ENCODE measurements at places on chromosomes 6 and 20.

DNA sequence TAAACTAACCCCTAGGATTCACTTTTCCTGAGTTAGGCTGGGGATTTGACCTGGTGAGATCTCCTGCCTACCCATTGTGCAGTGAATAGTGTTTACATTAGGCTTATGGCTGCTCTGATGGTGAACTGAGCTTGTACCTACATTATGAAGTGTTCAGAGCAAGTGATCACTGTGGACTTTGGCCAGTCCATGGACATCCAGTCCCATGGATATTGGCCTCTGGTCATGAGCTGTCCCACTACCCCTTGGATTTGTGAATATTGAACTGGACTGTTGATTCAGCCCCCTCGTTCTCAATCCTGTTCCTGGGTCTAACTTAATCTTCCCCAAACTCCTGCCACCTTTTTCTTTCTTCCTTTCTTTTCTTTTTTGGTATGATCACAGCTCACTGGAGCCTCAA, 13.8 kb downstream of the ASIP start:
- DNase-seq: no peak

GRCh38 chr6:119760046-119760445, 410.5 kb upstream of the MAN1A1 start:
- DNase-seq: no peak

DNA sequence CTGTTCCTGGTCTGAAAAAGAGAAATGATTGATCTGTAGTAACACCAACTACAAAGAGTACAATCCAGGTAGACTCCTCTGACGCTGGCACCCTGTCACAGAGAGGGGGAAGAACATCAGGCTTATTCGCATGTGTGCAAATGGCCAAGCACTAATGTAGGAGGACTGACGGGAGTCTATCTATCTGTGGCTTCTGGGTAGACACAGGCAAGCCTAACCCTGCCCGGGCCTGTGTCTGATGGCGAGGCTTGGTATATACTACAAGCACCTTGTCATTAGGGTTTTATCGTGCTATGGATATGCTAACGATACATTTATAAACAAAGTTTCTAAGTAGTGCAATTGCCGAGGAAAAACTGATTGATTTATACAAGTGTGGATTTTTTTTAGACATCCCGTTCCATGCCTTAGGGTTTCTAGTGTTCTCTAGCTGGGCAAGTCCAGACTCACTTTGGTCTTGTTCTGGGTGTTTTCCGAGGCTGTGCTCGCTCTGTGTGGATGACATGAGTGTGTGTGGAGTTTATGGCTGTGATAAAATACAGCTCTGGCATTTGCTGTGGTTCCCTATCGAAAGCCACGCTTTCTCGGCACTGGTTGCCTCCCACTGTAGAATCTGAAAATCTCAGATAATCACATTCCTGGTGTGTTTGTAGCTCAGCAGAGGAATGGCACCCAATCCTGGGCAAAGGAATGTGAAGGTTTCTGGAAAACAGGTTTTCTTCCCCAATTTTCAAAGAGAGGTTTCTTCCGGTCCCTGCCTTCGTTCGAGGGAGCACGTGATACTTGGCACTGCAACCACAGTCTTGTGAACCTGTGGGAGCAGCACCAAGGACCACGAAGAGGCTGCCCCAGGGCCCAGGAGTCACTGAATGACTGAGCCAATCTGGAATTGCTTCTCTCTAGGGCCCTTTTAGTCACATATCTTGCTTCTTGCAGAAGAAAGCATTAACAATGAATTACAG, 67.5 kb upstream of the EDN1 start:
- no peak for DNase-seq

GRCh38 chr6:121917834-121918559, 481.5 kb upstream of the HSF2 start:
- DNase-seq: no peak

GRCh38 chr6:86017236-86017635, 374.6 kb upstream of the SYNCRIP start:
- no peak for DNase-seq

- DNase-seq: peak; percentile 22
Measured at GRCh38 chr6:43673444-43674084, 14.0 kb downstream of the MRPS18A start.

GRCh38 chr6:28768187-28768913, 155.4 kb downstream of the TRIM27 start:
- no peak for DNase-seq

DNA sequence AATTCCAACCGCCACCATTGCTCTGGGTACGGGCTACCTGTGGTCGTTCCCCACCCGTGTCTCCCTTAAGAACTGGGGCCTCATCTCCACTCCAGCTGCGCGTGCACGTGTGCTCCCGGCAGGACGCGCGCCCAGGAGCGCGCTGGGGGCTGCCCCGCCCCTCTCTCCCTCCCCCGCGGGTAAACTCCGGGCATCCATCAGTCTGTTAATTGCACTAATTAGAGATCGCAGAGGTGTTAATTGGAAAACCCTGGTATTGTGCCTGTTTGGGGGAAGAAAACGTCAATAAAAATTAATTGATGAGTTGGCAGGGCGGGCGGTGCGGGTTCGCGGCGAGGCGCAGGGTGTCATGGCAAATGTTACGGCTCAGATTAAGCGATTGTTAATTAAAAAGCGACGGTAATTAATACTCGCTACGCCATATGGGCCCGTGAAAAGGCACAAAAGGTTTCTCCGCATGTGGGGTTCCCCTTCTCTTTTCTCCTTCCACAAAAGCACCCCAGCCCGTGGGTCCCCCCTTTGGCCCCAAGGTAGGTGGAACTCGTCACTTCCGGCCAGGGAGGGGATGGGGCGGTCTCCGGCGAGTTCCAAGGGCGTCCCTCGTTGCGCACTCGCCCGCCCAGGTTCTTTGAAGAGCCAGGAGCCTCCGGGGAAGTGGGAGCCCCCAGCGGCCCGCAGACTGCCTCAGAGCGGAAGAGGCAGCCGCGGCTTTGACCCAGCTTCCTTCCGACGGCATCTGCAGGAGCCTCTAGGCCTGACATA, 14.4 kb downstream of the FOXP4 start:
- DNase-seq: no peak

DNA sequence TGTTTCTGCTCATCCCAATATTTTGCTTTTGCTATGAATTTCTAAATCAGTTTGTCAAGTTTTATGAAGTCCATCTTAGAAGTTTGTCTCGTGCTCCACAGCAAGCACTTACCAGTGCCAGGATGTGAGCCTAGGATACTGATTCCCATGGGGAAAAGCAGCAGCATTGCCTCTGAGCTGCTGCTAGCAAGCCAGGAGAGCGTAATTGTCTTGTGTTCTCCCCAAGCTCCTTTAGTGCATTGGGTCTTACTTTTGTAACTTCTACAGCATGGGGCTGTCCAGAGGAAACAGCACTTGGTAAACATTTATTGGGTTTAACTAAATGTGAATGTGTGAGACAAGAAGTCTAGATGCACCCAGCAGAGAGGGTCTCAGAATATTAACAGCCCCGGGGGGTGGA, 76.1 kb downstream of the RNF182 start:
- DNase-seq: no peak

DNA sequence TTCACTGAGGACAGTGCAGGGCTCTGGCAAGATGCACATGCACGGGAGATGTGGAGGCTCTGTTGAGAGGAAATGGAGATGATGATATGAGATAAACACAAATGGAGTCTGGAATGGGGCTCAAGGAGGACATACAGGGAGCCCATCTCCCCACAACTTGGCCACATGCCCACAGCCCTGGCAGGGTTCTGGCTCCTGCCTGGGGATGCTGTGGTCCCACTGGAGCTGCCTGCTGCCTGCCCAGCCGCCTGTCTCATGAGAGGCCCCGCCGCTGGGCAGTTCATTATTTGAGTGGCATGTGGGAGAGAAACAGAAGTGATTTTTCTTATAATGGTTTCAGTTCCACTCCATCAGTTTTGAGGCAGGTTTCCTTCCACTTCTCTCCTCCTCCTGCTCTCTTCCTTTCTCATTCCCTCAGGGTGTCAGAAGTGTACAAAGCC, 133.6 kb upstream of the TRAF3IP2 start:
- no peak for DNase-seq

GRCh38 chr20:12833861-12834260, 174.9 kb upstream of the SPTLC3 start:
- no peak for DNase-seq

DNA sequence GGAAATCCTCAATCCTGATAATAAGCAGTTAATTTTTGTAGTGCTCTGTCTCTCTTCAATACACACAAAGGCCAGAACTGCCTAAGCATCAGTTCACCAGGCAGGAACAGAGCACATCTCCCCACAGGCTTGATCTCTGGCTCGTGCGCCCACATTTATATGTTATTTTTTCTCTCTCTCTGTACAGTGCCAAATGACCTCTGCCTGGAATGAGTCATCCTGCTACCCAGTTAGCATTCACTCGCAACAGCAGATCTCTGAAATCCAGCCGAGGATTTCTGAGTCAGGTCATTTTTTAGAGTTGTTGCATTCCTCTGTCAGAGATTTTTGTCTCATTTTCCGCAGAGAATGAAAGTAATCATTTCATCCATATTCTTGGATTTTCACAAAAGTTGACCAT, 107.1 kb downstream of the COL12A1 start:
- DNase-seq: no peak

- no peak for DNase-seq
Measured at GRCh38 chr20:37526839-37527637, 638 bp downstream of the BLCAP start.

- DNase-seq: no peak
Measured at GRCh38 chr6:119037941-119038623, 40.4 kb downstream of the FAM184A start.

DNA sequence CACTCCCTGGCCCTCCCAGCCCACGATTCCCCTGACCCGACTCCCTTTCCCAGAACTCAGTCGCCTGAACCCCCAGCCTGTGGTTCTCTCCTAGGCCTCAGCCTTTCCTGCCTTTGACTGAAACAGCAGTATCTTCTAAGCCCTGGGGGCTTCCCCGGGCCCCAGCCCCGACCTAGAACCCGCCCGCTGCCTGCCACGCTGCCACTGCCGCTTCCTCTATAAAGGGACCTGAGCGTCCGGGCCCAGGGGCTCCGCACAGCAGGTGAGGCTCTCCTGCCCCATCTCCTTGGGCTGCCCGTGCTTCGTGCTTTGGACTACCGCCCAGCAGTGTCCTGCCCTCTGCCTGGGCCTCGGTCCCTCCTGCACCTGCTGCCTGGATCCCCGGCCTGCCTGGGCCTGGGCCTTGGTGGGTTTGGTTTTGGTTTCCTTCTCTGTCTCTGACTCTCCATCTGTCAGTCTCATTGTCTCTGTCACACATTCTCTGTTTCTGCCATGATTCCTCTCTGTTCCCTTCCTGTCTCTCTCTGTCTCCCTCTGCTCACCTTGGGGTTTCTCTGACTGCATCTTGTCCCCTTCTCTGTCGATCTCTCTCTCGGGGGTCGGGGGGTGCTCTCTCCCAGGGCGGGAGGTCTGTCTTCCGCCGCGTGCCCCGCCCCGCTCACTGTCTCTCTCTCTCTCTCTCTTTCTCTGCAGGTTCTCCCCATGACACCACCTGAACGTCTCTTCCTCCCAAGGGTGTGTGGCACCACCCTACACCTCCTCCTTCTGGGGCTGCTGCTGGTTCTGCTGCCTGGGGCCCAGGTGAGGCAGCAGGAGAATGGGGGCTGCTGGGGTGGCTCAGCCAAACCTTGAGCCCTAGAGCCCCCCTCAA, at the start of gene LTA:
TSS of gene LTA (plus strand) at position 249 of the 871 bp plus-strand sequence. CDS start at position 703, 454 bp downstream.
- no peak for DNase-seq

DNA sequence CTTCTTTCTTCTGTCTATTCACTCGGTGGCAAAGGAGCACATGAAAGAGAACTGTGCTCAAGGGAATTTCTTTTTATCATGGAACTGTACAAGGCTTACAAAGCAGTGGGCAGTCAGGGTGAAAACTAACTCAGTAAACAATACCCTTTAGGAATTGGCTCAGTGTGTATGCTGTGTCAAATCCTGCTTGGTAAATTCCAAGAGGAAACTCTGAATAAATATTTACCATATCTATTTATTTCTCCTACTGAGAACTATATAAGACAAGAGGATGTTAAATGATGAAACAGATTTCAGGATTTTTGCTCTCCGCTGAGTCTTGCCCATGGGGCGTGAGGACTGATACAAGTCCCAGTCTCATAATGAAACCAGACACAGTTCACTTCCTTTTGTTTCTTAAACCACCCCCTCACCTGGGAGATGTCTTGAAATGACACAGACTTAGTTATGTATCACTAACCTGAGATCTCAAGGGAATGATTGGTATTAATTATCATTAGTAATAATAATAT, 188.8 kb downstream of the BACH2 start:
- DNase-seq: no peak

GRCh38 chr20:50467718-50468356, 42.3 kb upstream of the PTPN1 start:
- DNase-seq: no peak

GRCh38 chr20:63980806-63981728, at the start of gene PRPF6:
Gene PRPF6 (plus strand): TSS chr20:63981132. CDS start chr20:63981246, 114 bp downstream.
- peak; percentile 94 for DNase-seq

DNA sequence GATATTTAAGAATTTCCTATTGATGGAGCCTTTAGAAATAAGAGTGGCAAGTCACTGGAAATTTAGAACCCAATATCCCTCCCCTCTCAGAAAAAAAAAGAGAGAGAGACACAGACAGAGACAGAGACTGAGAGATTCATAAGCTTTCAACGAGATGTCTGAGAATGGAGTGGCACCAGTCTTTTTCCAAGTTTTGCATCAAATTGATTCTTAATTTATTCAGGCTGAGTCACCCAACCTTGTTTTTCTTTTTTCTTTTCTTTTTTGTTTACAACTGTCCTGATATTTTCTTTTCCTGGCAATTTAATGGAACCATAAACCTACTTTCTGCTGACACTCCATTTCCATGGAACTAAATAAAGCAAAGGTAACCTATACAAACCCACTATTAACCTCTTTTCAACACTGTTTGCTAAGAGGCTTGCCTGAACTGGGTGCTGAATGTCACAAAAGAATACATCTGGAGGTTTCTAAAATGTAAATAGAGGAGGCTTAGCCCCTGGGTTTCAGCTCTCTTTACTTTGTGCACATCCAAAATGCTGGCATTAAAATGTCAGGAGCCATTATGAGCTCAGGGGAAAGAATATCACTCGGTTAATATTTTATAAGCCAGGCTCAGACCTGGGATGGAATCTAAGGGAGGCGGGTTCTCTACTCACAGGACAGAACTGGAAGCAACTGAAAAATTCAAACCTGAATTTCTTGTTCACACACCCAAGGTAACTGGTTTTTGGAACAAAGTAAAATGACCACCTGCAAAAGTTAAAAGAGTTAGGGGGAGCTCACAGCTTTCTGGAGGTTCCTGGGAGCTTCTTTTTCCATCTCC, 100.8 kb downstream of the BFSP1 start:
- no peak for DNase-seq

DNA sequence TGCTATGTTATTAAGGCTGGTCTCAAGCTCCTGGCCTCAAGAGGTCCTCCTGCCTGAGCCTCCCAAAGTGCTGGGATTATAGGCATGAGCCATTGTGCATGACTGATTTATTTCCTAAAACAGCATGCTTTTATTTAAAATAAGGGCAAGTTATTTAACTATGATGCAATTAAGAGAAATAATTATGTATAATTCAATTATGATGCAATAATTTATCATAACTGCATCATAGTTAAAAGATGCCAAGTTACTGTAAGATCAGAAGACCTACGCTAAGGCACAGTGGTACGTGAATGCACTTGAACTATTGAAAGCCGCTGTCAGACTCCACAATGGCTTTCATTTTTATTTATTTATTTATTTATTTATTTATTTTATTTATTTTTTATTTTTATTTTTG, 24.3 kb upstream of the EMILIN3 start:
- DNase-seq: no peak

- DNase-seq: no peak
Measured at GRCh38 chr6:18070486-18070885, 52.0 kb downstream of the NHLRC1 start.

GRCh38 chr20:8735014-8735413, 333.9 kb upstream of the PLCB4 start:
- no peak for DNase-seq
